NCI-H187 (cell line): ENCODE measurements at places on chromosomes 2 and 18.

GRCh38 chr2:230723363-230723762 is 10.7 kb downstream of the CAB39 start:
- no peak for DNase-seq

- no peak for DNase-seq
Observed at GRCh38 chr2:64085936-64086335, 58.3 kb downstream of the PELI1 start.

- no peak for DNase-seq
Observed at GRCh38 chr18:12990641-12990966, 558 bp upstream of the CEP192 start.

GRCh38 chr18:54555996-54556395 is 35.0 kb upstream of the DYNAP start:
- no peak for DNase-seq

DNA sequence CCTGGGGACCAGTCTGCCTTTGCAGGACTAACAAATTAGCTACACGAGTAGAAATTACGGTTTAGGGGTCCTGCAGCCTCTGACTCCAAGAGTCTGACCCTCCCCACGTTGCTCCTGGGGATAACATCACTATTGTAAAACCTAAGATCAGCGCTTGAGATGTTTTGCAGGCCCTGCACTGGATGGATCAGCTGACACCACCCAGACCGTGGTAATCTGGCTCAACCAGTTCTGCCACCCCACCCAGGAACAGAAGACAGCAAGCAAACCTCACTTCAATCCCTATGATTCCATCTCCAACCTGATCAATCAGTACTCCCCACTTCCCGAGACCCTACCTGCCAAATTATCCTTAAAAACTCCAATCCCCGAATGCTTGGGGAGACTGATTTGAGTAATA is 31.7 kb downstream of the NGEF start:
- DNase-seq = no peak

DNA sequence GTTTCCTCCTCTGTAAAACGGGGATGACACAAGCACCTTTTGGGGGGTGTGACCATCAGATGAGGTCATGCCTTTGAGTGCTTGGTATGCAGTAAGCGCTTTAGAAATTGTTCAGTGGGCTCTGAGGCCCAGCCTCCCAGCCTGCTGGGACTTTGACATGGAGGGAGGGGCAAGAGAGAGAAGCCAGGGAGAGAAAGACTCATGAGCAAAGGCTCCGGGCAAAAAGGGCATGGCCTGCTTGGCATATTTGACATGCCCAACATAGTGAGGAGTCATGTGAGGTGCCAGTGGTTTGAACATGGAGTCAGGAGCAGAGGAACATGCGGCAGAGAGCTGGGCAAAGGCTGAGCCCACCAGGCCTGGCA is 14.0 kb downstream of the TNS1 start:
- DNase-seq = no peak

GRCh38 chr2:218229239-218229638 is 12.2 kb downstream of the ARPC2 start:
- DNase-seq = no peak

DNA sequence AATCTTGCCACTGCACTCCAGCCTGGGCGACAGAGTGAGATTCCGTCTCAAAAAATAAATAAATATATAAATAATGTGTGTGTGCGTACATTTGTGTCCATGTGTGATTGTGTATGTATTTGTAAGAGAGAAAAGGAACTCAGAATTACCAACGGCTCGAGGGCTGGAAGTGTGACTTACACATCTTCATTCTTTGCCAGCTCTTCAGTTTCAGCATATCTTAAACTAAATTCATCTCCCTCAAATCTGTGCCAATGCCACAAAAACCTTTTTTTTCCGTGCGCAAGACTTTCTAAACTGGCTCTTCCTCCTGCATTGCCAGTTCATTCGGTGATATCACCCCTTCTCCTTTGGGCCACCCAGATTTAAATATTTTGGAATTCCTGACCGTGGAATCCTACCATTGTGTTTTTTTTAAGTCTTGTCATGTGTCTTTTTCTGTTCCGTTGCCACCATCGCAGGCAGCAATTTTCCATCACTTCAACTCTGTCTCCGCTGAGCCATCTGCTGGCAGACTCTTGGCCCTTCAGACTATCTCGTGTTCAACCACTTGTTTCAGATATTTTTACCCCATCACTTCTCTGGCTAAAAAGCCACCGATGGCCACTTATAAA is 77.0 kb upstream of the ZNF532 start:
- no peak for DNase-seq

GRCh38 chr2:168478206-168478605 is 22.1 kb downstream of the CERS6 start:
- no peak for DNase-seq

DNA sequence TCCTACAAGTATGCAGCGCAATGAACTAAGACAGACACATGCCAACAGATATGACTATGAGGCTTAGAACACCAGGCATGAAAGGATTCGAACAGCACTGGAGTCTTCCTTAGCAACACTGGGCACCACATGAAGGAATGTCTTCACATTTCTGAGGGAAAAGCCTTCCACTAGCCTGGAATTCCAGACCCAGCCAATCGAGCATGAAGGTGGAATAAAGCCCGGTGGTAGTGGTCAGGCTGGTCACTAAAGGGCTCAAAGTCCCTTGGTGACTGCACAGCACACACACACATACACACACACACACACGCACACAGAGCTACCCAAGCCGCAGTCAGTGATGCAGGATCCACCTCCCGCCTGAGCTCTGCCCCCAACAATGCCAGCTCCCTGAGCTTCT is 19.7 kb upstream of the SFXN5 start:
- DNase-seq = no peak

DNA sequence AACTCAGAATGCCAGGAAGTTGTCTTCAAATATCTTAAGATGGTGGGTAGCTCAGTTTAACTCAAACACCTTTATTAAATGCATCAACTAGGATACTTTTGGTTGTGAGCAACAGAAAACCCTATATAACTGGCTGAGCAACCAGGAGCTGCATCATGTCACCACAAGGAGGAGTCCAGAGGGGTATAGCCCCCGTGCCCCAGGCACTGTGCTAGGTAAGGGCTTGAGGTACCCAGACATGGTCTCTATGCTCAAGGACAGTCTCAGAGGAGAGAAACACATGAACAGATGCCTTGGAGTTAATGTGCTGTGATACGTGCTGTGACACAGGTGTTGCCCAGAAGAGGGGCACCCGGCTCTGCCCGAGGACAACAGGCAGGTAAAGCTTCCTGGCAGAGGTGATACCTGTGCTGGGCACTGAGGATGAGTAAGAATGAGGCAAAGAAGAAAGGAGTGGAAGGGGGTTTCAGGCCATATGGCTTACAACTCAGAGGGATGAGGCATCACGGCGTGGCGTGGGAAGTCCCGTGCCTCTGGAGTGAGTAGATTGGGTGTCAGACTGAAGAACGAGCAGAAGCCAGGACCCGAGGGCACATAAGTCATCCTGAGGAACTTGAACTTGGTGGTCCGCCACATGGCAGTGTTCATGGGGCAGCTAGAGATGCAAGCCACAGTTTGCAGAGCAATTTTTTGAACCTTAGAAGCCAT is 32.0 kb upstream of the CAB39 start:
- DNase-seq = no peak

DNA sequence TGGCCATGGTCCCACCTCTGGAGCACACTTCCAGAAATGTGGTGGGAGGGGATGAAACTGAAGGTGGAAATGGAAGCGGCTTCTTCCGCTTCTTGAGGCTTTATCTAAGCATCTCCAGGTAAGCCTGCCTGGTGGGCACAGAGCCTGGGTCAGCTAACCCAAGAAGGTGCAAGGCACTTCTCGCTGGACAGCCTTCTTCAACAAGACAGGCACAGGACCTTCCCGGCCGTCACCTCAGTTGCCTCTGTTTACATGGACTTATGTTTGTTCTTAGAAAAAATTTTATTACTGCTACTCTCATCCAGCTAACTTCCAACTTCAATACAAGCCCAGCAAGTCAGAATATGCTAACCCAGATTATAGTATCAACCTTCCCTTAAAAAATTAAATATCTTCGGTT is 51.9 kb downstream of the SRD5A2 start:
- no peak for DNase-seq

GRCh38 chr2:225999692-226000091 is 600.2 kb downstream of the NYAP2 start:
- no peak for DNase-seq

- no peak for DNase-seq
Observed at GRCh38 chr2:162044586-162044985, 29.4 kb downstream of the DPP4 start.

GRCh38 chr18:54805571-54806334 is 22.5 kb upstream of the RAB27B start:
- no peak for DNase-seq

- no peak for DNase-seq
Observed at GRCh38 chr2:174575124-174575776, 22.4 kb downstream of the WIPF1 start.

GRCh38 chr2:217683106-217683870 is 319.5 kb downstream of the TNS1 start:
- no peak for DNase-seq

DNA sequence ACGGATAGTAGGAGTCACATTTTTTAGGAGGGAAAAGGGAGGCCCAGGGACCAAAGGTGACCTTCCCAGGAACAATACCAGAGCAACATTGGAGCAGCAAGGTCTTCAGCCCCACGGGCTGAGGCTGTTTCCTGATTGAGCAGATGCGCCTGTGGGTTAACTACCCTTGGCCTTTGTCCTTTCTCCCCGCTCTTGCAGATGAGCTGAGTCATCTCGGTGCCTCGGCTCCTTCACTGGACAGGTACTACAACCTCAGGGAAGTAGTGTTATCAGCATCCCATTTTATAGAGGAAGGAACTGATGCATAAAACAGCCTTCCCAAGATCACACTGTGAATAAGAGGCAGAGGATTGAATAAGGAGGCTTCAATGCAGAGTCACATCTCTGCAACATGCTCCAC is 43.5 kb downstream of the DHRS9 start:
- DNase-seq = no peak

DNA sequence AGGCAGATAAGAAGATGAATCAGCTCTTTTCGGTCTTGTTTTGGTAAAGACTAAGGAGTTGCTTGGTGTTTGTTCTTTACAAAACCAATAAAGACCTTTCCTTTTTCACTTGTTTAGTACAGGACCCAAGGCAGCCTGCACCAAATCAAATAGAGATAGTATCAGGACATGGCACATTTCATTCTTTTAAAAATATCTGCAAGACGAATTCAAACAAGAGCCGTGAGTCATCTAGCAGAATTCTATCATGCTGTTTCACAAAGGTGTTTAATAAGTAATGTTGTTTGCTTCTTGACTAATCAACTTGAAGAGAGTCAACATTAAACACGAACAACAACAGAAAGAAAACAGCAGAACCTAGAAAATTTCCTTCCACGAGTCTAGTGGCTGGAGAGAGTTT is 102.8 kb upstream of the TTN start:
- no peak for DNase-seq

DNA sequence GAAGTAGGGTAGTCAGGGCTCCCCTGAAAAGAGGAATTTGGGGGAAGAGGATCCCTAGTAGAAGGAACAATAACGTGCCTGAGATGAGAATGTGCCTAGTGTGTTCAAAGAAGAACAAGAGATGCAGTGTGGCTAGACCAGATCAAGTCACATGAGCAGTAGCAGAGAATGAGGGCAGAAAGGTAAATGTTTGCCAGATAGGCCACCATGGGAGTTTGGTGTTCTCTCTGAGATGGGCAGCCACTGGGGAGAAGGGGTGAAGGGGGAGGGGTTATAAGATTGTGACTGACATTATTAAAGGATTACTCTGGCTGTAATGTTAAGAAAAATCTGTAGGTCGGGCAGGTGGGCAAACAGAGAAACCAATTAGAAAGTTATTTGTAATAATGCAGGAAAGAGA is 166.0 kb downstream of the LCLAT1 start:
- no peak for DNase-seq

- DNase-seq = no peak
Observed at GRCh38 chr2:118970396-118971135, 28.6 kb downstream of the MARCO start.

DNA sequence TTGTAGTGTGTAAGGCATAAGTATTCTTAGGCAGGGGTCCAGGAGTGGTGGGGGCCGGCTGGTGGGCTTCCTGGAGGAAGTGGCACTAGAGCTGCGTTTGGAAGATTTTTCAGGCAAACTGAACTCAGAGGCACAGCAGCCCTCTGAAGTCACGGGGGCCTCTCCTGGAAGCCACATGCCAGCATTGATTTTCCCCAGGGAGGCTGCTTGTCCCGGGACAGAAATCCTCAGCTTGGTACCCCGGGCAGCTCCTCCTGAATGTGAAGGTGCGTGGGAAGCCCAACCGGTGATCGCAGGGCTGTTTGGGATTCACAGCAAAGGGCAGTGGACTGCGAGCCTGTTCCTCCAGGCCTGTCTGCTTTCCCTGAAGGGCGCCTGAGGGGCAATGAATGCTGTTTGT is 1.6 kb upstream of the PDIA6 start:
- no peak for DNase-seq

DNA sequence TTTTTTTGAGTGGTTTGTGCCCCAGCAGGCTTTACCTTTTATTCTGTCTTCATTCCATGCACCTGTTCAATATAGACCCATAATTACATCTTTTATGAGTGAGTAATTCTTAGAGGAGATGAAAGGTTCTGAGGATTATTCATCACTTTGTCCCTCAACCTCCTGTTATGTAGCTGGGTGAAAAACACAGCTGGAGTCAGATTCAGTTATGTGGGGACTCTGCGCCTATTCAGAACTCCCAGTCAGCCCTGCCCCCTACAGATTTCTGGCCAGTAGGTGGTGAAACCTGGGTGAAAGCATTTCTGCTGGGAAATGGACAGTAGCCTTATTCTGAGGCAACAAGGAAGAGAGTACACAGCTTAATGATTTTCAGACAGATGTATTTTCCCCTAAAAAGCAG is 107.8 kb downstream of the MGAT5 start:
- DNase-seq = no peak

- peak; percentile 46 for DNase-seq
Observed at GRCh38 chr2:37350034-37350433, 5.6 kb downstream of the QPCT start.

GRCh38 chr2:111698089-111698488 is 185.9 kb downstream of the ANAPC1 start:
- DNase-seq = no peak

DNA sequence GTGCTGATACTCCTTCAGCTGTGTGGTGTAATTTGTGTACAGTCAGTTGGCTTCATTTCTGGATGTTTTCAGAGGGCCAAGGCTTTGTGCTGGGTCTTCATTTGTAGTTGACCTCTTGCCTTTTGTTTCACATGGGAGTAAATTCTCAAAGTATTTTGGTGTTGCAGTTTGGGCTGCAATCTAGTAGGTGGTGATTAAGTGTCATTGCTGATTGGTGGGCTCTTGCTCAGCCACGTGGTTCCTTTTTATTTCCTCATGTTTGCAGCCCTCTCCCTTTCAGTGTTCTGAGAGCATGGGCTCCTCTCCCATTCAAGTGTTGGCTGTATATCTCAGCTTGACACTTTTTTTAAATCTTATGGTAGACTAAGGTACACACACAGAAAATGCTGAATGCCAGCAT is 96.8 kb downstream of the SNTG2 start:
- no peak for DNase-seq

- DNase-seq = no peak
Observed at GRCh38 chr2:161228511-161229240, 68.4 kb downstream of the TANK start.
